Bone marrow (tissue), 2 donors: ENCODE measurements at places on chromosomes 13 and 19.
A peak's percentile ranks its signal among the peaks of the same experiment; 100 is the strongest.

DNA sequence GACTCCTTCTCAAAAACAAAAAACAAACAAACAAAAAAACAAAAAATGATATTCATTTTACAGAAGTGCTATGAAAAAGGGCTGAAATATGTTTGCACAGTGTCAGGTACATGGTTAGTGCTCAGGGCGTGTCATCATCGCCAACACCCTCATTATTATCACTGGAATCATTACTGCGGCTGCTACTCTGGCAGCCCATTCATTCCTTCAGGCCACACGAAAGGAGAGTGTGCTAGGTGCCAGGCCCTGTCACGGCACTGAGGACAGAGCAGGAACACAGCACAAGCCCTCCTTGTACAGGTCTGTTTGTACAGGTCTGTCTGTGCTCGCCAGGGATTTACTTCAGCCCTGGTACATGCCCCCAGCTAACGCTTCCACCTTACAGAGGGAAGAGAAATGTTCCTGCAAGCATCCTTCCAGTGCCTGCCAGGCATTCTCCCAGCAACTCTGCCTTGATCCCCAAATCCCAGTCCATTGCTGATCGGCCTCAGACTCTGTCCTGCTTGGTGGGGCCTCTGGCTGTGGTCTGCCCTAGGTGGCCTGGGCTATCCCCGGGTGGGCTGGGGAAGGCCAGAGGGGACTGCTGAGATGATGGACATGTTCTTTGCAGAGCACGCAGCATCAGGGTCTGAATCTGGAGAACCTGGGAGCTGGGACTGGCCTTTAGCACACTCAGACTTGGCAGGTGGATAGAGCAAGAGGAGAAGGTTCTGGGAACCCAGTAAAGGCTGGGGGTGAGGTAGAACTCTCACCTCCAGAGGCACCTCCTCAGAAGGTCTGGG is 210.7 kb downstream of the URI1 start:
- DNase-seq, result no peak

- no peak for DNase-seq
Observed at GRCh38 chr13:47213047-47213446, 316.2 kb upstream of the HTR2A start.

- DNase-seq, result no peak
Observed at GRCh38 chr13:46303742-46304385, 83.2 kb downstream of the RUBCNL start.

DNA sequence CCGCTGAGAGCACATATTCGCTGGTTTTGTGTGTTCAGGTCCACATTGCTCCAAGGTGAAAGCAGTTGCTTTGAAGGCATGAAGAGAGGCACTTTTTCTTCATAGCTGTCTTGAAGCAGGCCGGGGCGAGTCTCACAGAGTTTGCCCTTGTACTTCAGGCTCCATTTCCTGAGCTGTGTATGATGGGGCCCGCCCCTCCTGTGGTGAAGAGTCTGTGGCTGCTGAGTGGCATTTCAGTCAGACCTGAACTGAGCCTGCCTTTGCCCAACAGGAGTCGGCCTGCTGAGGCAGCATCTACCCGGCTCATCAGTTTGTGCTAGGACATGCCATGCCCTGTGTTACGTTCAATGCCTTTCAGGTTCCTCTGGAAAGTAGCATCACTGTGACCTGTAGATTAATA is 44.4 kb upstream of the C1QTNF9 start:
- peak; percentile 49 for DNase-seq

GRCh38 chr19:12603714-12604113 is 6.9 kb downstream of the ZNF490 start:
- peak; percentile 5 for DNase-seq
